SK-N-SH (cell line): ENCODE measurements at places on chromosomes 5 and 9. TPM values are rescaled to one million over a fixed set of nuclear protein-coding genes. Genes with fewer than 3 reads are reported as not detected.
A peak's percentile ranks its signal among the peaks of the same experiment; 100 is the strongest.

- DNase-seq: no peak
Observed at GRCh38 chr5:135821061-135821801, 13.2 kb upstream of the SLC25A48 start.

DNA sequence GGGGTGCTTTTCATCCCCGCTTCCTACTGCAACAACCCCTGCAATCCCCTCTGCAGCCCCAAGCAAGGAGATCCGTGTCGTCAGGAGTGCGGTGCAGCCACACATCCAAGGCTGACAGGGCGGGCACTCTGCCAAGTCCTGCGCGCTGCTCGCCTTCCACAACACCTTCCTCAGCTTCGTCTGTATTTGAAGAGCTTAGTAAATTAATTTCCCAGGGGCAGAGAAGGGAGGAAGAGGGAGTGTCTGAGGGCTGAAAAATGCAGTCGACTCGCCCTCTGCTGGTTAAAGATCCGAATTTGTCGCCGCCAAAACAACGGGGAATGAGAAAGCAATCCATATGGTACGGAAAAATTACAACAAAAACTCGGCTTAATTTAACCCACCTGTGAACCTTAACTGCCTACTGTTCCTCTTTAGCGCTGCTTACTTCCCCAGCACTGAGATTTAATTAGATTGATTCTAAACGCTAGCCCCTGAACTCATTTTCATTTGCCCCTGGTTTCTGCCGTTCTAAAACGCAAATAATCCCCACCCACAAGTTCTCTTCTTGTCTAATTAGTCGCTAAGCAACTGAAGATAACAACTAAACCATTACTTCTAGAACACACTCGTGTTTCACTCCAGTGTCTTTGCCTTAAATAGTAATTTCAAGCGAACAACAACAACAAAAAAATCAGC is 10.9 kb upstream of the PCDHB1 start:
- DNase-seq: peak; percentile 68

- no peak for DNase-seq
Observed at GRCh38 chr9:91214867-91215266, 146.9 kb downstream of the AUH start.

DNA sequence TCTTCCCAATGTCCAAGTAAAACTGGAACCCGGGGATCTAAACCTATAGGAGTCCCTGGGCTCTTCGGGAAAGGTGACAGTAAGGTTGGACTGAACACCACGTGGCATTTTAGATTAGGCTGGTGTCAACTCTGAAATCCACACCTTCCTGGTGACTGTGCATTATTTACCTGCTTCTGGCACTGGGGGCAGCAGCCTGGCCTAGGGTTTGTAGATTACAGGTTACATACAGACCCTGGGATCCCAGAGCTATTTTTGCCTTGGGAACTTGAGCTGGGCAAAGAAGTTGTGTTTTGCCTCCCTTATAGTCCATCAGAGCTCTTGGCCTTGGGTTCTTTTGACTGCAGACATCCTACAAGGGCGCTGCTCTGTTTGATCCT is 173.2 kb downstream of the DAB2IP start:
- no peak for DNase-seq

Gene LHX2
- polyA plus RNA-seq: not detected in 2 replicates

Gene SLC28A3
- 0.23 and 0.45 TPM in 2 replicates for polyA plus RNA-seq

Gene IQGAP2
- polyA plus RNA-seq: 2.1 and 2.6 TPM in 2 replicates

Gene SLC45A2
- polyA plus RNA-seq: 0.02 TPM in 1 of 2 replicates, not detected in the other
